ENCODE measurements at places on chromosomes 4 and X. TPM values are rescaled to one million over a fixed set of nuclear protein-coding genes. Genes with fewer than 3 reads are reported as not detected.

Gene PRDM8
- total RNA-seq, result 26.1 TPM

Gene AMTN
- total RNA-seq, result not detected

Gene ENPEP
- total RNA-seq, result 1.7 TPM

Gene OPRPN
- not detected for total RNA-seq

Gene CPLX1
- 2.0 TPM for total RNA-seq

Gene HTN1
- not detected for total RNA-seq

Gene FAT4
- total RNA-seq, result 147 TPM

Gene RAI2
- total RNA-seq, result 3.4 TPM

Gene GEMIN8
- 12.5 TPM for total RNA-seq

Gene FGFBP1
- total RNA-seq, result not detected

Gene PRDM5
- total RNA-seq, result 11.8 TPM

Gene NFXL1
- total RNA-seq, result 18.9 TPM

Gene NALF2
- total RNA-seq, result 2.2 TPM

Gene ZDHHC15
- total RNA-seq, result 9.6 TPM

Gene SLC2A9
- 1.7 TPM for total RNA-seq

Gene CTAG2
- not detected for total RNA-seq

Gene HAND2
- total RNA-seq, result not detected

Gene CENPE
- 3.4 TPM for total RNA-seq

Gene PROM1
- total RNA-seq, result 107 TPM

Gene PDGFRA
- 67.9 TPM for total RNA-seq

Gene TMLHE
- 19.9 TPM for total RNA-seq

Gene TXK
- 0.98 TPM for total RNA-seq

Gene VCX2
- total RNA-seq, result not detected

Gene XAGE1B
- not detected for total RNA-seq

Gene MAGEA1
- total RNA-seq, result not detected

Gene PPBP
- total RNA-seq, result 2.0 TPM

Gene CLNK
- not detected for total RNA-seq

Gene F11
- 0.25 TPM for total RNA-seq

Gene CCKAR
- total RNA-seq, result 0.25 TPM

Gene TASL
- 0.49 TPM for total RNA-seq

Gene HSFX2
- total RNA-seq, result not detected

Gene IL13RA1
- total RNA-seq, result 4.2 TPM

Gene WAS
- 0.74 TPM for total RNA-seq

Gene YIPF7
- 2.0 TPM for total RNA-seq

Gene SFRP2
- 2.7 TPM for total RNA-seq

Gene PCDH18
- total RNA-seq, result 17.9 TPM

Gene FGG
- not detected for total RNA-seq

Gene EDNRA
- total RNA-seq, result 5.4 TPM

Gene POLR2B
- total RNA-seq, result 179 TPM

Gene EPGN
- total RNA-seq, result 0.49 TPM

Gene PLP1
- 10.1 TPM for total RNA-seq

Gene FDCSP
- not detected for total RNA-seq

Gene PABPC1L2A
- total RNA-seq, result 1.7 TPM

Gene BEND4
- total RNA-seq, result 8.6 TPM

Gene HELQ
- total RNA-seq, result 15.0 TPM

Gene AP1S2
- total RNA-seq, result 110 TPM

Gene CITED1
- 3.2 TPM for total RNA-seq
